ENCODE measurements at places on chromosomes 1 and 21.

- no peak for DNase-seq
Observed at GRCh38 chr1:242723044-242723716, 198.7 kb upstream of the PLD5 start.

- DNase-seq: no peak
Observed at GRCh38 chr1:210360852-210361477, 32.3 kb downstream of the HHAT start.

DNA sequence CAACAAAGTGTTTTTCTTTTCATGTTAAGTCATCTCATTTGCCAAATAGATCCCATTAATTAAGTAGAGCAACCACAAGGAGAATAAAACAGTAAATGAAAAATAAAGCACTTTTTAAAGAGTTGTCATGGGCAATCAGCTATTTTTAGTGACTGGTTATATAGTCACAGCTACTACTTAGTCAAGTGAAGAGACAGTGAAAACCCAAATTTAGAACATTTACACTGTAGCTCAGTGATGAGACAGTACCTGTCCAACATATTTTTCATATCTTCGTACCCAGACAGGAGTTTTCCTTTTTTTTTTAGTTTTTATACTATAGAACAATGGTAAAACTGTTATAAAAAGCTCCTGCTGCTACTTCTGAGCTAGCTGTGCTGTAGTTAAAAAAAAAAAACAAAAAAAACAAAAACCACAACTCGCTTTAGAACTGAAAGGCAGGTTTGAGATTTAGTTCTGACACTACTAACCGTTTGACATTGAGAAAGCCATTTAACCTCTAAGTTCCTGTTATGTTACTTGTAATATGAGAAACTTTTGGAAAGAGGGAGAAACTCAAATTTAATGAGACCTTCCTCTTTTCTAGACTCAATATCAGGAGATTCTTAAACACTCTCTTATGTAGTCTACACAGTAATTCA lies 777.5 kb downstream of the ADGRL2 start:
- no peak for DNase-seq

DNA sequence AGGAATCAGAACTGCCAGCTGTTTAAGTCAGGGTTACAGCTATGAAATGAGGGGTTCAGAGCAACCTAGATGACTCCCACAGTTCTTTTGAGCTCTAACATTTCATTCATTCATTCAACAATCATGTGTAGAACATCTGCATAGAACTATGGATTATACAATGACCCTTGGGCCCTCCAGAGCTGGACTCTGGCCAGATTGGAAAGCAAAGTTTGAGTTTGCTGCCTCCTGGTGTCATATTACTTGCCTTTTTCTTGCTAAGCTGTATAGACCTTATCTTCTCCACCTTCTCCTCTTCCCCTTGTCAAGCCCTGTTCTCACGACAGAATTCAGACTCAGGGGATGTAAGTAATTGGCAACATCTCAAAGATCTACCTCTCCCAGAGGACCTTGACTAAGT lies 4.0 kb downstream of the CASQ2 start:
- DNase-seq: no peak

- no peak for DNase-seq
Observed at GRCh38 chr1:76284842-76285241, 210.3 kb downstream of the ST6GALNAC3 start.

- no peak for DNase-seq
Observed at GRCh38 chr1:97660431-97661105, 260.3 kb downstream of the DPYD start.

GRCh38 chr1:230186003-230186863 lies 119.2 kb downstream of the GALNT2 start:
- no peak for DNase-seq

DNA sequence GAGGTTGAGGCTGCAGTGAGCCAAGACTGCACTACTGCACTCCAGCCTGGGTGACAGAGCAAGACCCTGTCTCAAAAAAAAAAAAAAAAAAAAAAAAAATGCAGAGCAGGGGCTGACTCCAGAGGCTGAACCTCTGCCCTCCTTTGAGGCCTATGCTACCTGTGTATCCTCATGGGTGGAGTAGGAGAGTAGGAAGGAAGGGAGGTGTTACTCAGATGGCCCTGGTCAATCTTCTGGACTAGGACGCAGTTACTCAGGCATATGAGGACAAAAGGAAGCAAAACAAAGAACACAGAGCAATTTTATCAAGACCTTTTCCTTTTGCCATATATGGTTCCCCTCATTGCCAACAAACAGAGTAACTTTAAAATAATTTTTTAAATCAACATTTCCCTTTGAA lies 35.2 kb downstream of the TGFBR3 start:
- DNase-seq: no peak

GRCh38 chr1:237033061-237033460 lies 8.9 kb upstream of the RYR2 start:
- no peak for DNase-seq

DNA sequence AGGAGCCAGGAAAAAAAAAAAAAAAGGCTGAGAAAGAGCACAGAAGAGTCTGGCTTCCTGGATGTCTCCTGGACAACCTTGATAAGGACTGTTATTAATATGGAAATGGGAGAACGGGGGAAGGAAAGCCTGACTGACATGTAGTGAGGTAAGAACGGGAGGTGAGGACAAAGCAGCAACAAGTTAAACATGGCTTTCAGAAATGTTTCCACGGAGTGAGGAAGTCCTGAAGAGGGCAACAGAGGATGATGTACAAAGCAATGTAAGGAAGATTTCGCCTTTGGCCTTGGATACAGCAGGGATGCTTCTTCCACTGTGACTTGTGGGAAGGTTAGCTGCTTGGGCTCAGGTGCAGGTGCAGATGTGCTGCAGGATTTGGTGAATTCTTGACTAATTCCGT lies 11.9 kb upstream of the NIBAN1 start:
- DNase-seq: no peak

- no peak for DNase-seq
Observed at GRCh38 chr1:183812686-183813569, 8.0 kb downstream of the RGL1 start.

- DNase-seq: no peak
Observed at GRCh38 chr21:26449161-26449560, 123.9 kb downstream of the CYYR1 start.

DNA sequence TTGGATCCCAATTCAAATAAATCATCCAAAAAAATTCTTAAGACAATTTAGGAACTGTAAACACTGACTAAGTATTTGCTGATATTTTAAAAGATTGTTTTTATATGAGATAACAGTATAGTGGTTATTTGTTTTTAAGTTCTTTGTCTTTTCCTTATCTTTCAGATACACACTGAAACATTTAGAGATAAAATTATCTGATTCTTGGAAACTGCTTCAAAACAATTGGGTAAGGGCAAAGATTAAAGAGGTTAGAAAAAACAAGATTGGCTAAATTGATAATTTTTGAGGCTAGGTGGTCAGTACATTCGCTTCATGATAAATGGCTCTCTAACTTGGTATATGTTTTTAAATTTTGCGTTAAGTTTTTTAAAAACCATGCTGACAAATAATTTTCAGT lies 117.3 kb downstream of the PSMG1 start:
- no peak for DNase-seq

- DNase-seq: no peak
Observed at GRCh38 chr1:100250264-100250663, 630 bp upstream of the DBT start.

GRCh38 chr1:34924759-34925555 lies 4.5 kb downstream of the DLGAP3 start:
- DNase-seq: peak; percentile 35

- DNase-seq: no peak
Observed at GRCh38 chr1:244840219-244840794, 4.8 kb downstream of the COX20 start.

DNA sequence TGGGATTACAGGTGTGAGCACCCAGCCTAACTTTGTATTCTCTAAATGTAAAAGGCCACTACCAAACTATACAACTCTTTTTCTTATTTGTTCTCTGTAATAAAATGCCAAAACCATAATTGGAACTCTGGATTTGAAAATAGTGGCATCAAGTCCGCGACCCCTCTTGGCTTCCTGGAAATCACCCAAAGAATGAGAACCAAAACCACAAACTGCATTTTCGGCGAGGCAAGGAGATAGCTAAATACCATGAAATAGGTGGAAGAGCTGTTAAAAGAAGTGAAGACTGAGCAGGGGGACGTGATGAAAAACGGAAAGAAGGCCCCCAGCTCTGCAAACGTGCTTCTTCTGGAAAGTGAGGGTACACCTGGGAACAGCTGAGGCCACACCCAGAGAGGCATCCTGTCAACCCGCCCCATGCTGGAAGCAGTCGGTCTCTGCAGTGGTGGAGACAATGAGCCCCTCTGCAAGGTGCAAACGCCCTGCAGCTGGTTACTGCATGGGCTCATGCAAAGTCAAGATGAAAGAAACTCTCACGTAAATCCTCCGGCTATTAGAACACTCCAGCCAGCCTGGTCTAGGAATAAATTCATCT lies 22.5 kb downstream of the VPS26C start:
- no peak for DNase-seq

- no peak for DNase-seq
Observed at GRCh38 chr1:20615946-20616846, 17.1 kb upstream of the PINK1 start.

- DNase-seq: no peak
Observed at GRCh38 chr1:4090976-4091660, 191.0 kb upstream of the C1orf174 start.
